ENCODE measurements at places on chromosomes 4 and X. TPM values are rescaled to one million over a fixed set of nuclear protein-coding genes. Genes with fewer than 3 reads are reported as not detected.

GRCh38 chr4:25028851-25029250, 1.9 kb downstream of the LGI2 start:
- no peak for DNase-seq

DNA sequence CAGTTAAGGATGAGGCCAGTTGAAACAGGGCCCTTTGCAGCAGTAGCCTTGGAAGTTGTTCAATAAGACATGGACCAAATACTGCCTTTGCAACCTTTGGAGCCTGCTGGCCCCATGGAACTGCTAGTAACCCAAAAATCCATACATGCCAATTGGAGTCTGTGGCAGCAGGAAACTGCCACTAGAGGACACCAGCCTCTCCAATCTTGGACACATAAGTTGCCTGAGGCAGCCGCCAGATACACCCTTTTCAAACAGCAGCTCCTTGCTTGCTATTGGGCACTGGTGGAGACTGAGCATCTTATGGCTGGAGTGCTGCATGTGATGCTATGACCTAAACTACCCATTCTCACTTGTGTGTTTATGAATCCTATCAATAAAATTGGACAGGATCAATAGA, 14.8 kb upstream of the LAP3 start:
- no peak for DNase-seq

DNA sequence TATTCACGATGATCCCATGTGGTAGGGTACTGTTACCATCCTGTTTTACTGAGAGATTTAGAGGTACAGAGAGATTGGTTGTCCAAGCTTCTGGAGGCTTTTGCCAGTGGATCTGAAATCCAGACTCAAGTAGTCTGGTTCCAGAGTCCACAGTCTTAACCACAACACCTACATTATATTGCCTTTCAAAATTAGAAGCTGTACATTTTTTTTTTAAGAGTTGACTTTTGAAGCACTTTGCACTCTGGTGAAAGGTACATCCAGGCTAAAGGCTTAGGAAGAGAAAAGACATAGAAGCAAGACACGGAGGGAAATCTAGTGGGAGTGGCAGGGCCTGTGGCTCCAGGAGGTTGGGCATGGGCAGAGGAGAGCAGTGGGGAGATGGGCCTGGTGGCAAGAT, 122.1 kb downstream of the AFF1 start:
- no peak for DNase-seq

GRCh38 chr4:185016946-185017758, 1.1 kb upstream of the HELT start:
- DNase-seq, result no peak

DNA sequence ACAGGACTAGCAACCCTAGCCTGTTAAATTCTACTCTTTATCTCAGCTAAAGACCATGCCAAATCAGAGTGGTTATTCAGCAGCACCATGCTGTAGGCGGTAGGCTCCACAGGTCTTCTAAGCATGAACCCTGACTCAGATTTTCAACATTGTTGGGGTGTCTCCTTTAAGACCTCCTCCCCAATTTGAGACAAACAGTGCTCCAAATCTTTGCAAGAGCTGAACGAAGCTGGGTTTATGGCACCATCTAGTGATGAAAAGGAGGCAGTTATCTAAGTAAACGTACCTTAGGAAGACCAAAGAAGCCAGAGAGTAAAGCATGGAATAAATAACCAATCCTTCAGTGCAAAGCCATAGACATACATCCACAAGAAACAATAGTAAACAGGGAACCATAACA, 334.5 kb upstream of the SLC7A11 start:
- DNase-seq, result no peak

- no peak for DNase-seq
These were observed 85.9 kb downstream of the MAGED4 start for GRCh38 chrX:52270453-52271116.

DNA sequence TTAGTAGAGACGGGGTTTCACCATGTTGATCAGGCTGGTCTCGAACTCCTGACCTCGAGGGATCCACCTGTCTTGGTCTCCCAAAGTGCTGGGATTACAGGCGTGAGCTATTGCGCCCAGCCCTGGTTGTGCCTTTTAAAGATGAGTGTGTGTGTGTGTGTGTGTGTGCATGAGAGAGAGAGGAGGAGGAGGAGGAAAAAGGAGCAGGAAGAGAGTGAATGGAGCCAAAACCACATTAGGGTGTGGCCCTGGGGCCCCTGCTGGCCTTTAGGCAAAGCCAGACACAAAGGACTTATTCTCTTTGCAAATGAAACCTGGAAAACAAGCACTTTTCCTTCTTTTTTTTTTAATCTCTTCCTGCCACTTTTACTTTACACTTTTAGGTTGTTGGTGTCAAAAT, 48.2 kb upstream of the KLF3 start:
- no peak for DNase-seq

FAM9B gene
- total RNA-seq, result not detected

ETDA gene
- total RNA-seq, result not detected

GRCh38 chr4:7774301-7775294, 165.1 kb downstream of the AFAP1 start:
- no peak for DNase-seq

- DNase-seq, result no peak
These were observed 187.8 kb downstream of the MID1IP1 start for GRCh38 chrX:38989076-38989475.

PRSS48 gene
- not detected for total RNA-seq

HPGDS gene
- 0.13 TPM for total RNA-seq

DNA sequence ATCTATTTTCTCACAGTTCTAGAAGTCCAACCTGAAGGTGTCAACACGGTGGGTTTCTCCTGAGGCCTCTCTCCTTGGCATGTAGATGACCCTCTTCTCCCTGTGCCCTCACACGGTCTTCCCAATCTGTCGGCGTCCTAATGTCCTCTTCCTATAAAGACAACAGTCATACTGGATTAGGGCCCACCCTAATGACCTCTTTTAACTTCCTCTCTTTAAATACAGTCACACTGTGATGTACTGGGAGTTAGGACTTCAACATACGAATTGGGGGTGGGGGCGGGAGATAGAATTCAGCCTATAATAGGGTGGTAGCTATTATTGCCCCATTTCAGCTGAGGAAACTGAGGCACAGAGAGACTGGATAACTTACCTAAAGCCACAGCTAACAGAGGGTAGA, 70.2 kb downstream of the SMIM20 start:
- no peak for DNase-seq

GRCh38 chrX:10549280-10549679, 71.1 kb downstream of the MID1 start:
- no peak for DNase-seq

Measured in esophagus squamous epithelium (tissue), 5 donors.